ENCODE measurements at places on chromosomes 3 and 15.

- DNase-seq: no peak
Measured at GRCh38 chr3:65020281-65021160, 332.7 kb upstream of the ADAMTS9 start.

DNA sequence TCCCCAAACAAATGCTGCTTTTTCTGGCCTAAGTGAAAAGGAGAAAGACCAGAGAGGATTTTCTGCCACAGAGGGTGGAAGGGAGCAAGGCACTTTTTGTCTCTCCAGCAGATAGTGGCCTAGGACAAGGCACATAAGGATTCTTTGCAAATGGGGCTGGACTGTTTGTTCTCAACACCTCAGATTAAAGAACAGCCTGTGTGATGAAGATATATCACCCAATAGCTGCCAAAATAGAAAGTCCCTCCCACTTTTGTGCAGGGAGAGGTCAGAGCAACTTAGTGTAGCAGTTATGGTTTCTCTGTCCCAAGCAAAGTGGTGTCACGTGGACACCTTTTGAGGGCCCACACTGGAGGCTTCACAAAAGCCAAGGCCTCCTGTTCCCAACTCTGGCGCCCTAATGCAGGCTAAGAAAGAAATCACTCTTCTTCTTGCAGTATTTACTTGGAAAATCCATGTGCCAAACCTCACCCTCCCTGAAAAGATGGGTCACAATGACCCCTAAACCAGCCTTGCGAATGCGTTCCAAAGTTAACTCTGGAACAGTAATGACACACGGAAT lies 84.9 kb downstream of the LRIG1 start:
- DNase-seq: no peak

- no peak for DNase-seq
Measured at GRCh38 chr3:101182734-101183133, 137.6 kb downstream of the IMPG2 start.

GRCh38 chr3:146896711-146897110 lies 291.6 kb upstream of the PLSCR5 start:
- DNase-seq: no peak

DNA sequence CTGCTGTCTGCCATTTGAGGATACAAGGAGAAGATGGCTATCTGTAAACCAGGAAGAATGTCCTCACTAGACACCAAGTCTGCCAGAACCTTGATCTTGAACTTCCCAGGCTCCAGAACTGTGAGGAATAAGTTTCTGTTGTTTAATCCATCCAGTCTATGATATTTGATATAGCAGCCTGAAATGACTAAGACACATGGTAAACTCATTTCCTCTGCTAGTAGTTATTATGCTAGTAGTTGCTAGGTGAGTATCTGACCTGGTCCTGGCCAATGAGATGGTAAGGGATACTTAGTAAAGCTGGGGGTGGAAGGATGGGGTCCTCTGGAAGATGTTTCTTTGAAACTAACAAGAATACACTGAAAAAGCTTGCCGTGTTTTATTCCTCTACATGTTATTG lies 280.7 kb upstream of the ARHGEF26 start:
- DNase-seq: no peak

GRCh38 chr3:140467104-140467577 lies 210.7 kb upstream of the TRIM42 start:
- peak; percentile 72 for DNase-seq

- no peak for DNase-seq
Measured at GRCh38 chr3:134287512-134287911, 36.9 kb upstream of the RYK start.

GRCh38 chr15:48643206-48643605 lies 2.3 kb downstream of the FBN1 start:
- no peak for DNase-seq

GRCh38 chr3:105912891-105913290 lies 44.1 kb upstream of the CBLB start:
- DNase-seq: no peak

DNA sequence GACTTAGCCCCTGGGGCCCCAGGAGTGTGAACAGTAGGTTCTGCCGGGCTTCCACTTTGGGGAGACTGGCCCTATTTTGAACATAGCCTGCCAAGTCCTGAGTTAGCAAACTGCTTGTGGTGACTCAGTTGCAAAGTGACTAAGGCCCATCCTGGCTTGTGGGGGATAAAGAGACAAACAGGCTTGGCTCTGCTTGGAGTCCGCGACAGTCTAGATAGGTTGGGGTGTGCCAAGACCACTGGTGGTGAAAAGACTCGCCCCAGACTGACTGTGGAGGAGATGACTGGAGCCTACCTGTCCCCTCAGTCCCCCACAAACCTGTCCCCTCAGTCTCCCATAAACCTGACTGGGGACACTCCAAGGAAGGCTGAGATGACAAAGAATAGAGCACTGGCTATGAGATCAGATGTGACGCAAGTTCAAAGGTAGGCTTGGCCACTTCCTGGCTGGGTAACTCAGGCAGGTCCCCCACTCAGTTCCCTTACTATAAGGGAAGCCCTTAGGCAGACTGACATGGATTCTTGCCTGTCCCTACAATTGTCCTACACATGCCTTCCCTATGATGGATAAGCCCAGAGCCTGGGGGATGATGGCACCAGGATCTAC lies 4.3 kb downstream of the DNASE1L3 start:
- peak; percentile 58 for DNase-seq

DNA sequence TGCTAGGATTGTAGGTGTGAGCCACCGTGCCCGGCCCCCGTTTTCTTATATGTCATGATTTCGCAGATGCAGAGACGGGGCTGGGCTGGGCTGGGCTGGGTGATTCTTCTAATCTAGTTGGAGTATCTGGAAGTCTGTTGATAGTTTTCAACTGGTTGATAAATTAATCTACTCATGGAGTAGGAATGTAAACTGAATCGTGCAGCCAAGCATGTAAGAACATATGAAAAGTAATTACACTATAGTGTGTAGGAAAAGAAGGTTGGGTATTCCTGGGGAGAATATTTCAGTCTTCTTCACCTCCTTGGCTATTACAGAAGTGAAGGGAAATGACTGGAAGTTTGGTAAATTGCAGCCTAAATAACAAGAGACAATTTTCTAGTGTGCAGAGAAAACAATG lies 82.6 kb upstream of the MAGI1 start:
- DNase-seq: peak; percentile 12

- DNase-seq: no peak
Measured at GRCh38 chr3:111128884-111129283, 57.3 kb downstream of the NECTIN3 start.

DNA sequence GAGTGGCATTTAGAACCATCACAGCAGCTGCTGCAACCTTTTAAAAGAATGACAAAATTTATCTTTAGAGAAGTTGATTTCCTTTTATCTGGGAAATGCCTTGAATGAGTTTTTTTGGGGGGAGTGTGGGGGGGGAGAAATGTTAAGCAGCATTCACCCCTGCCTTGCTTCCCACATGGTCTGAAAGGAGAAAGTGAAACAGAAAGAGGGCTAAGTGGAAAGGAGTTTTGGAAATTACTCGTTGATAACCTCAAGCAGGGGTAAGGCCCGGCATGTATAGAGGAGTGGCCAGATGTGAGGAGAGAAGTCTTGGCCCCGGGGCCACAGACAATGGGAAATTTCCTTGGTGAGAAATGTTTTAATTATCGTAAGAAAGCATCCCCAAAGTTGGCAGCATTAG lies 23.5 kb downstream of the B3GALNT1 start:
- no peak for DNase-seq

DNA sequence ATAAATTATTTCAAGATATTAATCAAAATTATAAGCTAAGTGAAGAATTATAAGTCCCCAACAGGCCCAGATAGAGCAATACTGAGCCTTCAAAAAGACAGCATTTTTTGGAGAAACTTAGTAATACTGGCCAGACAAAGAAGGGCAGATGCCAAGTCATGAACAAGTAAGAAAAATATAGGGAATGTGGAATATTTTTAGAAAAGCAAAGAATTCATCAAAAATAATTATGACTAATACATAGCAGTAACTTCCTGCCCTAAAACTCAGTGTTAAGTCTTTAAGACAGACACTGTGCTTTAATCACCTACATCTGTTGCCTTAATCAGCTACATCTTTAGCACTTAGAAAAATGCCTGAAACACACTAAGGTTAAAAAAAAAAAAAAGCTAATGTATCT lies 31.2 kb downstream of the DPH6 start:
- DNase-seq: no peak

GRCh38 chr3:97815149-97815917 lies 6.5 kb upstream of the CRYBG3 start:
- DNase-seq: peak; percentile 23

DNA sequence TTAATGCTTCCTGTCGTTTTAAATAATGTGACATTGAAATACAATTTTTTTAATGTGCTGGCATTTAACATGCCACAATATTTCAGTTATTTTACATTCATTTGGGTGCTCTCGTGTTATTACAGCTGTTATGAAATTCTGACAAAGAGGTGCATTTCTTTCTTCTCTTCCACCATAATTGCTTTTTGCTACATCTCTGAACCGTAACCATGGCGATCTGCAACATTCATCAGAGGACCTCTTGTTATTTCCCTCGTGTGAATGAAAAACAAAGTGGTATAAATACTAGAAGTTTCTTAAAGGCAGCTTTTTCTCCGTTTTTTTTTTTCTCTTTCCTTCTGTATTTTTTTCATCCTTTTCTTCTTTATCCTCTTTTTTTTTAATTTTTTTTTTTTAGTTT lies 316.4 kb downstream of the MCTP2 start:
- no peak for DNase-seq
